ENCODE measurements at places on chromosomes 7 and 10.

DNA sequence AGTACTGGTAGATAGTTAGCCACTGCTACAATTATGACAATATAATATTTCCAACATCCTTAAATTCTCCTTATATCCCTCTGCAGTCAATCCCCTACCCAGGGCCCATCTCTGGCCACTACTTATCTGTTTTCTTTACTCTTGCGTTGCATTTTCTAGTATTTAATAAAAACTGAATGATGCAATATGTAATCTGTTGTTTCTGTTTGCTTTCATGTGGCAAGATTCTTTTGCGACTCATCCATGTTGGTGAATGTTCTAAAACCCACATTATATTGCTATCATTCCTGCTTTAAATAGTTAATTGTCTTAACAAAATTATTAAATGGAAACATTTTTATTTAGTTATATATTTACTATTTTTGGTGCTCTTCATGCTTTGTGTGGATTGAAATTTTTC, 338.5 kb downstream of the MDFIC start:
- no peak for DNase-seq

GRCh38 chr10:60426425-60426824, 36.8 kb upstream of the ANK3 start:
- no peak for DNase-seq

DNA sequence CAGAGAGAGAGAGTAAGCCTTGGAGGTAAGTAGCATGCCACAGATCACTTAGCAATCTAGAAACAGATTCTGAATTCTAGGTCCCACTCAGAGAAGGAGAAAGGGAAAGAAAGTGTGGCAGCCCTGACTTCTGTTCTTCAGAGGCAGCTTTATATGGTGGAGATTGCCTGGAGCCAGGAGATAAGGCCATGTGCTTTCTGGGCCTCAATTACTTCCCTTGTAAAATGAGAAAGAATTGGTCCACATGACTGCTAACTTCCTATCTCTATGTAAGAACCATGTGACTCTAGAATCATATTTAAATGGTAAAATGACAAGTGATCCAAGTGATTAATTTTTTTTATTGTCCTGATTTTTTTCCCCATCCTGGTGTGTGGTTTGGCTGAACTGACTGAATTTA, 64.1 kb downstream of the HHEX start:
- DNase-seq, result no peak

DNA sequence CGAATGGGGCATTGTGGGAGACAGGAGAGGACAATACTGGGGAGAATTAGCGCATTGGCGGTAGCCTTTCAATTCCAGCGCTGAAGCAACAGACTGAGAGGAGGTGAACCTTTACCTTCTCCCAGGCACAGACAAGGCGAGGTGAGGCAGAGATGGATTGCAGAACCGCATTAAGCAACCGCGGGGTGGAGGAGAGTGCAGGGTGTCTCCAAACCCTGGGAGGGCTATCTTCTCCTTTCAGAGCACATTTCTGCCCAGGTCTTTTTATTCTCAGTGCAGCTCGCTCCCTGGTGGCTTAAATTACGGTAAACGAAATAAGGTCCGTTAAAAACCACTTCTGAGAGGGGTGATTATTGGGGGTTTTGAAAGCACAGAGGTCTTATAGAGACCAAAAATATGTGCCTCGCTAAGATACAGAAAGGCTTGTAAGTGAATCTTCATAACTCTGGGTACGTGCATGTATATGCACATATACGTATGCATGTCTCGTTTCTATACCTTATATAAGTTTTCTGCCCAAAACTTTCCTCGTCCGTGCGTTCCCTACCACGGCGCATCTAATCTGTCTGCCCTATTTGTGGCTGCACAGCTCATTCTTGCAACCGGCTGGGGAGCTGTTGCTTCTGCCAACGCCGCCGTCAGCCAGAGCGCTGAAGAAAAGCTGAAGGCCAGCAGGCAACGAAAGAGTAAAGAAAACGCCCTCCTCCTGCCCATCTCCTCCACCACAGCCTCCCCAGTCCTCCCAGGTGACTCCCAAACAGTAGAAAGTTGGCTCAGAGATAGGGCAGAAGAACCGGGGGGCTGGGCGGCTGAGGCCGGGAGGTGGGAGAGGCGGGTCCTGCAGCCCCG, 895 bp upstream of the ZNF804B start:
- DNase-seq, result no peak

DNA sequence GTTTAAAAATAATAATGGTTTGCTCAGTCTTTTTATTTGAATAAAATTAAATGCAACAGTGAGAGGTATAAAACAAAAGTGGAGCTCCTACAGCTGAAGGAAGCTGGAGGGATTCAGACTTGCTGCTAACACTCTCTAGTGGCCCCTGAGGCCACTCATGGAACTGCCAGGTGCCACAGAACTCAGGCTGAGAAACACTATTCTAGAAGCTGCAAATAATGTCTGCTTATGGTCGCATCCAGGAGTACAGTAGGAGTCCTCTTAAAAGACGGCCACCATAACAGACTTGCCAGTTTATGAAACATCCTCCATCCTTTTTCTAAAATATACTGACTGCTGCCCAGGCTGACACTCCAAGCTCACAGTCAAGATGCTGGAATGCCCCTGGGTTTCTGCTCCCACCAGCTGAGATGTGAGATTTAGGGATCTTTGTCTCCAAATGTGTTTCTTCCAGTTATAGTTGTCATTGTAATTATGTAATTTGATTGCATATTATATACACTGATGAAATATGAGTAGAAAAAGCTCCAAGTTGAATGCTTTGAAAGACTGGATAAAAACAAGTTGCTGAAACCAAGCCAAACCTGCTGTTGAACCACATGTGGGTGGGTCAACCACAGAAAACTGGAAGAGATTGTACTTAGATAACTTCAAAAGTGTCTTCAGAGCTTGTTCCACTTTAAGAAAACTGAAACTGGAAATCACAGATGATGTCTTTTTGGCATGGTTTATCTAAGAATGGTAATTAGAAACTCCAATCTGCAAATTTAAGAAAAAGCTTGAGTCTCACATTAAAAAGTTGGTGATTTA, 213.7 kb upstream of the AOAH start:
- no peak for DNase-seq

DNA sequence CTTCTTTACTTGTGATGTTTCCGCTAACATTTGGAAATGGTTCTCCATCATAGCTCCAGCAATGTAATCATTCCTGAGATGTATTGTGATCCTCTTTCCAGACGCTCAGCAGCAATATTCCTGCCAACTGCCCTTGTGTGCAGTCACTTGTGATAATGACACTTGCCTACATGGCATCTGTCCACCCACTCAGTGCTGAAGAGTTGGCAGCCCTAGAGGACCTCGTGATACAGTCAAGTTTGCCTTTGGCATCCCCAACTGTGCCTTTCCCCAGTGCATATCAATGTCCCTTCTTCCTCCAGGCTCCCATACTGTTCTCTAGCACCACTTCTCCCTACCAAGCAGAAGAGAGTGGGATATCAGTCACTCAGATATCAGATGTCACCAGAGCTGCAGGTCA, 64.9 kb downstream of the MYOF start:
- DNase-seq, result no peak

DNA sequence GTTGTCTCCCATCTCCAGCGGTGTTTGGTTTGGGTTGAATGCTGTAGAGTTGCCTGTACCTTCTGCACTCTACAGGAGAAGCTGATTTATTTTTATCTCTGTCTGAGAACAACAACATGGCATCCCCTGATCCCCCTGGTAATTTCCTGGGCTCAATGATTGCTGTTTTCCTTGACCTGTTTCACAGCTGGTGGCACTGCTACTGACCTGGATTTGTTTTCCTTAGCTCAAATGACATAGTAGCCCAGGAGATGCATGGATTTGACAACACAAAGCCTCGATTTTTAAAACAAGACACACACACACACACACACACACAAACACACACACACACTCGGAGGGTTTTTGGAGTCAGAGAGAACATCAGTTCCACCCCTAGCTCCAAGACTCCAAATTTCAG, 301.6 kb downstream of the NRG3 start:
- no peak for DNase-seq

- no peak for DNase-seq
Observed at GRCh38 chr7:30188811-30189210, 54.0 kb downstream of the MTURN start.

DNA sequence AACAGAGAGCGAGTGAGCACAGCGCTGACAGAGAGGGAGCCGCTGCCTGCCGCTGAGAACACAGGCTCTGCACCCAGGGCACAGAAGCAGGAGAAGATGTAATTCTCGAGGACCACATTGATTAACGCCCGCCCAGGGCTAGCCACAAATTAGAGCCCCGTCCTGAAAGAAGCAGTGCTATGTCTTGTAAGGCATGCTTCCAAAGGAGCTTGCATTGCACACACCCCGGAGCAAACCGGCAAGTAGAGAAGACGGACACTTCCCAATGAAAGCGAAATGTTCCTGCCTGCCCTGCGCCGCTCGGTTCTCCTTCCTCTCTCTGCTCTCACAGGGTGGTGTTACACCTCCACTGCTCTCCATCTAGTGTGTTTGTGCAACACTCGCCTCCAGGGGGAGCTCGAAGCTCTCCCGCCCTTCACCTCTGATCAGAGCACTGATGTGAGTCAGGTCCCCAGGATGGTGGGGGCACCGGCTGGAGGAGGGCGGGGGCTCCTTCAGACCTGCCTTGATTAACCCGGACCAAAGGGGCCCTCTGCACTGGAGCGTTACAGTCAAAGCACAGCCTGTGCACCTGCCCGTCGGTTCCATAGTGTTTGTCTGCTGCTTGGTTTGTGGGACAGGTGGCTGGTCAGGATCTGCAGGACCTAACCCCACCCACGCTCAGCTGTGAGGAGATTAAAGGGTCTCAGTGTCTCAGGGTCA, 316.5 kb downstream of the ADARB2 start:
- DNase-seq, result peak; percentile 64

DNA sequence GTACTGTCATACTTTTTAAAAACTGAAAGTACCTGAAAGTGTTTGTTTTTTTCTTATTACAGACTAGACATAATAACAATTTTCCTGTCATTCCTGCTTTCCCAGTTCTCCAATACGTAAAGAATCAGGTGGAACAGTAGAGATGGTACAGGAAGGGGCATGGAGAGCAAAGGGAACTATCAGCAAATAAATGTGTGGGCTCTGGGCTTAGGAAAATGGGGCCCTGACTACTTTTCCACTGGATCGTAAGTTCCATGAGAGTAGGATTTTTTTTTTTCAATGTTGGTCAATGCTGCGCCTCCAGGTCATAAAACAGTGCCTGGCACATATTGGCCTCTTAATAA, 15.2 kb upstream of the FAS start:
- no peak for DNase-seq

GRCh38 chr10:113045147-113046055, 95.4 kb downstream of the TCF7L2 start:
- DNase-seq, result no peak

Data from GM12892 (cell line).